T-helper 17 cell (primary cell): ENCODE measurements at places on chromosomes 5 and 9. TPM values are rescaled to one million over a fixed set of nuclear protein-coding genes. Genes with fewer than 3 reads are reported as not detected.

GRCh38 chr5:91384671-91385430 lies 1.7 kb upstream of the ARRDC3 start:
- H3K36me3 ChIP-seq: peaks cover under 1% of the 10 kb centered on the region
- H3K27me3 ChIP-seq: no peaks in the 10 kb centered on the region
- peak overlapping the region; percentile 98 for H3K4me3 ChIP-seq
- no peak for DNase-seq
- H3K4me1 ChIP-seq: peaks cover 16% of the 10 kb centered on the region

DNA sequence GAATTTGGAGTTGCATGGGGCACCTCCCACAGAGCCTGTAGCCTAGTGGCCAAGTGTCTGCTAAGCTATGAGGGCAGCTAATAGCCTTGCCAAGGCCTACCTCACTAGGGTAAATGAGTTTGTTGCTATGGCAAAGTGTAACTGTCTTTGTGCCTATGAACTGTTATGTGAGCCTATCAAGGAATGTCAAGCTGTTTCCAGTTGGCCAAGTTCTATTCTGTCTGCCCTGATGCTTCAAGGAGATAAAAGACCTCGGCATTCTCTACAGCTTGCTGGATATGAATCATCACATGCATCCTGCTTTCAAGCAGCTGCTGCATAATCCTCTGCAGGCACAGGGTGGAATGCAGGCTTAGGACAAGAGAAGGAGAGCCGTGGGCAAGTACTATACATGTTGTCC lies 69.8 kb upstream of the CCDC112 start:
- no peaks in the 10 kb centered on the region for H3K36me3 ChIP-seq
- no peak for DNase-seq
- peaks cover 41% of the 10 kb centered on the region for H3K27me3 ChIP-seq
- no peaks in the 10 kb centered on the region for H3K4me1 ChIP-seq
- no peak overlapping the region for H3K4me3 ChIP-seq

DNA sequence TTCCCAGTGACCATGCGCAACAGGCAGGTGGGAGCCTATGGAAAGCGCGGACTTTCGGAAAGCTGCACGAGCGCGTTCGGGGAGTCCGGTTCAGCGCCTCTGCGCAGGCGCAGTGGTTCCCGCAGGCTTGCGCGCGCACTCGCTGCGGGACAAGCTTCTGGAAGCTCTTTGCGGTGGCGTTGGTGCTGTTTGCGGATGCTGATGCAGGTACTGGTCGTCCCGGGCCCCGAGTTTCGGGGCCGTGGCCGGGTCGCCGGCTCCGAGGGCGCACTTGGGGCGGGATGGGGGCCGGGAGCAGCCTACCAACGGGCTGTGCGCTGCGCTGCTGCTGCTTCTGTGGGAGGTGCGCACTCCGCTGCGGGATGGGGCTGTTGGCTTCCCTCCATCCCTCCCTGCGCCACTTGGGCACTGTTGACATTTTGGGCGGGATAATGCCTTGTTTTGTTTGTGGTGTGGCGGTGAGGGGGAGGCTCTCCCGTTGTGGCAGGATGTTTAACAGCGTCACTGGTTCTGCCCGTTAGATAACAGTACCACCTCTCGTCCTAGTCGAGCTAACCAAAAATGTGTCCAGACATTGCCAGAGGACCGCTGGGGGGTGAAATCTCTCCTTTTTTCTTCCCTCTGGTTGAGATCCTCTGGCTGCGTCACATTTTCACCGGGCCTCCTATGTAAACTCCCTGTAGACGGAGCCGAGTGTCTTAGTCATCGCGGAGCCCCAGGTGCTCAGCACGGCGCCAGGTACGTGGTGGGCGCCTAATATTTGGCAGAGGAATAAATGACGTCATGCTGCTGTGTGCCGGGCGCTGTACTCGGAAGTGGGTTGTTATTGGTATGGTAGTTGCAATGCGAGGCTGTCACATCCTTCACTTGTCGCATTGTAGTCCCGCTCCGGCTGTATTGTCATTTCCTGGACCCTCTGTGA lies at the start of gene ZNF483:
Gene ZNF483 (plus strand): TSS at position 124 of the 922 bp plus-strand sequence. CDS start 2,217 bp downstream, outside the sequence.
- peak within 1 kb of the TSS; percentile 97 for H3K27ac ChIP-seq
- peaks cover 23% of the 10 kb centered on the region for H3K4me1 ChIP-seq
- DNase-seq: peak; percentile 50

AGXT2 gene
- total RNA-seq: not detected

KIF12 gene
- total RNA-seq: not detected
